Posterior vena cava (tissue), 2 donors: ENCODE measurements at places on chromosomes 7 and 10. TPM values are rescaled to one million over a fixed set of nuclear protein-coding genes. Genes with fewer than 3 reads are reported as not detected.

MSMB gene
- total RNA-seq: not detected

OR2A12 gene
- not detected for total RNA-seq

DNA sequence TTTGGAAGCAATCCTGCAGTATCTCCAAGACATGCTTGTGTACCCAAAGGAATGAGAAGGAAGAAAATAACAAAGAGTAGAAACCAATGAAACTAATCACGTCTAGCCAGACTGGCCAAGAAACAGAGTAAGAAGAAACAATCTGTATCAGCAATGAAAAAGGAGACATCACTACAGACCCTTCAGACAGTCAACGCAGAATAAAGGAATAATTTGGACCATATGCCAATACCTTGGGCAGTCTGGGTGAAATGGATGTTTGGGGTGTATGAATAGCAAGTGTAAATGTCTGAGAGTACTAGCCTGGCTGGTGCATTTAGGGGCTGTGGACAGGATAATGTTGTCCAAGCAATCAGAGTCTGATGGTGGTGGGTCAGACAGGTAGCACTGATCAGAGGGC is 61.1 kb downstream of the SLC29A4 start:
- DNase-seq: no peak

DNA sequence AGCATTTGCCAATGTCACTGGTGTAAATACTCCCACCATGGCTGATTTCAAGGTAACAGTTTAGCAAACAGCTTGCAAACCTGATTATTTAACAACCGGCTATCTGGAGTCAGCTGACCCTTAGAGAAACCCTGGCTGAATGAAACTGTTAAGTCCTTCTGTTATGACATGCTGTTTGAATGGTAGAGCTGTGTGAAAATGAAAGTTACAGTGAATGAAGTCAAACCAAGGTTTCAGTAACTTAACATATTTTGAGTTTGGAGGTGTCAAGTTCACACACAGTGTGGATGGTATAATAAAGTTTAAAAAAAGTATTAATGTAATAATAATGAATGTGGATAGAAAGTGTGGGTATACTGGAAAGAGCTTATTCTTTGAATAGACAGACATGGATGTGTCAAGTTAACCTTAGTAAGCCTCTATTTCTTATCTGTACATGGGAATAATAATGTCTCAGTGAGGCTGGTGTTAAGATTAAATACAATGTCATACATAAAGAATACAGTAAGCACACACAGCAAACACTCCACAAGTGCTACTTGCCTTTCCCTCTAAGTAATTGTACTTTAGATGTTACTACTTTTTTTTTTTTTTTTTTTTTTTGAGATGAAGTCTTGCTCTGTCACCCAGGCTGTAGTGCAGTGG is 150.4 kb downstream of the TAX1BP1 start:
- DNase-seq: no peak

- no peak for DNase-seq
Measured at GRCh38 chr7:76220185-76221057, 18.7 kb downstream of the SRRM3 start.

DNA sequence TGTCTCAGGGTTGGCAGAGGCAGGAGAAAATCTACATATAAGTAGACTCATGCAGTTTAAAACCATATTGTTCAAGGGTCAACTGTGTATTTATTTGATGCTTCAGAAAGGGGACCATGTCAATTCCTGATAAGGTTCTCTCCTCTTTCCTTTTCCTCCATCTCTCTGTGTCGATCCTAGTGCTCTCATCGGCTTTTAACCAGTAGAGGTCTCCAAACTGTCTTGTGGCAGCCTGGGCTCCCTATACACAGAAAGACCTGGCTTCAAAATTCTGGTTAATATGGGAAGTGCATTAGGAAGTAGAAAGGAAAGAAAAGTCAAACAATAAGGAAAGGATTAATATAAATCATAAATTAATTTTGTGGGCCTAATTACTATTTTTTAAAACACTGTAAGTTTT is 304.4 kb upstream of the C7orf33 start:
- DNase-seq: no peak
